ENCODE measurements at places on chromosomes 11 and 22. TPM values are rescaled to one million over a fixed set of nuclear protein-coding genes. Genes with fewer than 3 reads are reported as not detected.

Gene GRIA4
- total RNA-seq, result 3.1 TPM

Gene OOSP4A
- not detected for total RNA-seq

Gene CSNK2A3
- 2.4 TPM for total RNA-seq

Gene CENPM
- 6.2 TPM for total RNA-seq

Gene SLC17A6
- 0.11 TPM for total RNA-seq

Gene TSSK2
- not detected for total RNA-seq

Data from urinary bladder (tissue), 4 donors.